ENCODE measurements at places on chromosomes 6 and 20. TPM values are rescaled to one million over a fixed set of nuclear protein-coding genes. Genes with fewer than 3 reads are reported as not detected.

The C6orf141 gene
- total RNA-seq: not detected

GRCh38 chr6:7261852-7262461 lies 51.0 kb downstream of the SSR1 start:
- H3K27me3 ChIP-seq: no peaks in the 10 kb centered on the region
- H3K27ac ChIP-seq: peak overlapping the region; percentile 76
- no peaks in the 10 kb centered on the region for H3K36me3 ChIP-seq
- DNase-seq: no peak
- peak overlapping the region; percentile 75 for H3K4me3 ChIP-seq

DNA sequence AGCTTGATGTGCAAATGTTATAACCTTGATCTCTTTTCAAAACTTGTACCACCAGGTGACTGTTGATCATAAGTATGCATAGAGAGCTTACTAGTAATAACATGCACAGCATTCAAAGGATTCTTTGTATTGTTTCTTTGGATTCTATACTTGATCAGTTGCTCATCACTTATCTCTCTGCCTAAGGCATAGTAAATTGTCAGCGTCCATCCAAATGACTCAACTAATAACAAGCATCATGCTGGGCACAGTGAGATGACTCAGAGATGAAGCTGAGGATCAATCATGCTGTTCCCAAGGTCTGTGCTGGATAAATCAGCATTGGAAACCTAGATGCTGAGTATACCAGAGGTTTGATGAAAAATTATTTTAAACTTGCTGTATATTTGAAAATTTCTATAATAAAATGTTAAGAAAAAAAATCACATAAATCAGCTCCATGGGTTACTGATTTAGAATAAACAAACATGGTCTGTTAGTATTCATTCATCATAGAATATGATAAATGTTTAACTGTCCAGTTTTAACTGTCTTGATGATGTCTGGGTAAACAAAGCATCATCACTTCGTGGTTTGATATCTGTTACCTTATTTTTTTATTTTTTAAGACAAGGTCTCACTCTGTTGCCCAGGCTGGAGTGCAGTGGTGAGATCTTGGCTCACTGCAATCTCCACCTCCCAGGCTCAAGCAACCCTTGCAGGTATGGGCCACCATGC lies 45.6 kb upstream of the SGK1 start:
- H3K27me3 ChIP-seq: no peaks in the 10 kb centered on the region
- H3K36me3 ChIP-seq: no peaks in the 10 kb centered on the region
- H3K4me3 ChIP-seq: no peak overlapping the region
- no peak overlapping the region for H3K27ac ChIP-seq
- DNase-seq: peak; percentile 91

The RAB44 gene
- total RNA-seq: not detected

The SGK2 gene
- total RNA-seq: not detected

DNA sequence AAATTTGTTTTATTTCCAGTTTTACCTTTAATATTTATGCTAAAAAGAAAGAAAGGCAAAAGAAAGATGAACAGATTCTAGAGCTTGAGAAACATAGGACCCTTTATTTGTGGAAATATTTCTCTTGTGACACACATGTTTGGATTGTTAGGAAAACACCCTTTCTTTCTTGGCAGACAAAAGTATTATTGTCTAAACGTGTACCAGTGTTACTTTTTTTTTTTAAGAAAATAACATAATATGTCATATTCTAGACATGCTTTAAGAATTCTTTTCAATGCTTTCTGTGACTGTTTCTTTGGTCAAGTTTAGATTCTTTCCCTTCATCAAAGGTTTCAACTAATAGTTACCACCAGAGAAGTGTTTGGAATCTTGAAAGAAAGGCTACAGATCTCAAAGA lies 183.4 kb upstream of the CNR1 start:
- no peaks in the 10 kb centered on the region for H3K27me3 ChIP-seq
- no peak overlapping the region for H3K27ac ChIP-seq
- no peaks in the 10 kb centered on the region for H3K36me3 ChIP-seq
- DNase-seq: no peak
- no peaks in the 10 kb centered on the region for H3K4me1 ChIP-seq

DNA sequence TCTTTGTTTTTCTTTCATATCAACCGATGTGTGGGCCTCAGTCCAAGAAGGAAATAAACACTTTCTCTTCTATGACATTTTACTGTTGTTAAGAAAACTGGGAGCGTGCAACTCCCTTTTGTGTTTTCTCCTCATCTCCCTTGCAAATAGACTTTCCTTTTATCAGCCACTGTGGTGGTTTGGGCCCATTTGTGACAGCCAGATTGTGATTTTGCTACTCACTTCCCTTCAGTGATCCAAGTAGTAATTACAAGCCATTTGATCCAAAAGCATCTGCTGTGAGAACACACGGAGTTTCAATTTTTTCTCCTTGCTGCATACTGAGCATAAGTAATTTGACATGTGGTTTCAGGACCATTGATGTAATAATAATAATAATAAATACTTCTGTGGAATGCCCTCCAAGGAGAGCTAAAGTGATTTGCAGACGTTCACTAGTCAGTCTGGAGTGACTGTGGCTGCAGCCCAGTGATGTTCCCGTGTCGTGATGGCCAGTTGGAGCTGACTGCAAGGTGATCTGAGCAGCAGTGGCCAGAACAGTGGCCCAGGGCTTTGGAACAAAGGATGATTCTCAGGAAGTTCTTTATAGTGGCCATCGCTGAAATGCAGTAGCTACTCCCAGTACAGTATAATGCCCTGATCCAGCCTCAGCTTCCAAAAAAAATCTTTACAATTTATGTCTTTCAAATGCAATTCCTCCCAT lies 91.9 kb upstream of the CLDN20 start:
- H3K4me3 ChIP-seq: no peak overlapping the region
- H3K36me3 ChIP-seq: no peaks in the 10 kb centered on the region
- H3K4me1 ChIP-seq: peaks cover 10% of the 10 kb centered on the region
- H3K27ac ChIP-seq: no peak overlapping the region
- no peaks in the 10 kb centered on the region for H3K27me3 ChIP-seq

The CCN5 gene
- not detected for total RNA-seq

GRCh38 chr6:19331089-19331488 lies 506.1 kb upstream of the ID4 start:
- no peaks in the 10 kb centered on the region for H3K36me3 ChIP-seq
- H3K27ac ChIP-seq: no peak overlapping the region
- no peaks in the 10 kb centered on the region for H3K27me3 ChIP-seq
- H3K4me1 ChIP-seq: no peaks in the 10 kb centered on the region

DNA sequence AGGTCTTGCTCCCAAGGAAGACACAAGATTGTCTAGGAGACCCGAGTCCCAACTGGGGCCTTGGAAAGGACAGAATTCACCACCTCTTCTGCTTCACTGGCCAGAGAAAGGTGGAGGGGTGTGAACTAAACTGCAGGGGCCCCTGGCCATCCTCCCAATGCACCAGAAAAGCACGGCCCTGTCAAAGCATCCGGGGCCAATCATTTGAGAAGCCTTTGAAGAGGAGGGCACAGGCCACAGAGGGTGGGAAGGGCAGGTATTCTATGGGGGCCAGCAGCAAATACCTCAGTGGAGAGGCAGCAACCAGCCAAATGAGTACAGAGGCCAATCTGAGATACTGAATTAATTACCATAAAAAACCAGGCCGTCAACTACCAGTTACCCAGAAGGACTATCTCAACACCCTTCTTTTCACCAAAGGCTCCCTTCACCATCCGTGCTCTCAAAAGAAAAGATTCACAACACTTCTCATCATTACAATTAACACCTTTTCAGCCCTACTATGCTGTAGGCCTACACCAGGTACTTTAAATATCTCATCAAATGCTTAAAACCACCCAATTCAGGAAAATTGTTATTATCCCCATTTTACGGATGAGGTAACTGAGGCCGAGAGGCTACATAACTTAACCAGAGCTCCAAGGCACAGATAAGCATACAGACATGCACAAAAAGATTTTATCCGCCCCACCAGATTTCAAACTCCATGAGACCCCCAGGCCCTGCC lies 50.7 kb downstream of the TRERF1 start:
- no peak for DNase-seq

DNA sequence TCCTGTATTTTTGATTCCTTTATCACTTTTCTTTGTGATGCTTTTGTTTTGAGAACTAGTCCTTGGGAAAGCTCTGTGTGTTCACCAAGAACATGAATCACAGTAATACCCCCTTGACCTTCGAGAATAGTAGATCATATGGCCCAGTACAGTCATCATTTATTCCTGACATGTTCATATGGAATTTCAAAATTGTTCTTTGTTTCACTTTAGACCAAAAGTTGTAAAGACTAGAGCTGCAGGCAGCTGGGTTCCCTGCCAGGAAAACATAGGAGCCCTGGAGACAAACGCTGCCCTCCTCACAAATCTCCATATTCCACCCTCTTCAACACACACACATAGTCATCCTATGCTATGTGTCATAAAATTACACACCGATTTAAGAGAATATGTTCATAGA lies 621.2 kb upstream of the EYS start:
- no peaks in the 10 kb centered on the region for H3K27me3 ChIP-seq
- no peak overlapping the region for H3K27ac ChIP-seq
- no peaks in the 10 kb centered on the region for H3K36me3 ChIP-seq
- no peak overlapping the region for H3K4me3 ChIP-seq
- no peak for DNase-seq
